ENCODE measurements at places on chromosomes 7 and 10.

DNA sequence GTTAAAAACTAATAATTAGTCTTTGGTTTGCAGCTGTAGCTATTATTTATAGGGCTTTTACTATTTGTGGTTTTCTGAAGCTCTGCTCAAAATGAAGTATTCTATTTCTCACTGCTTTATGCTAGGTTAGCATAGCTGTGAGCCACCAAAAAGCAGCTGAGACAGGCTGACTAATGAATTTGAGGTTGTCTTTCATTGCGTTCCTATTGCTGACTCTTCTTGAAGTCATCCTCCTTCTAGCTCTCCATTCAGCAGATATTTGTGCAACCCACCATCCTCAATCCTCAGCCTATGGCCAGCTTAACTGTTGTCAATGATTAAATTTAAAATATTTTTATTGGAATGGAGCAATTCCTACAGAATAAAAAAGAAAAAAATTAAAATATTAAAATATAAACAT is 2.1 kb upstream of the RALA start:
- peak; percentile 98 for DNase-seq

DNA sequence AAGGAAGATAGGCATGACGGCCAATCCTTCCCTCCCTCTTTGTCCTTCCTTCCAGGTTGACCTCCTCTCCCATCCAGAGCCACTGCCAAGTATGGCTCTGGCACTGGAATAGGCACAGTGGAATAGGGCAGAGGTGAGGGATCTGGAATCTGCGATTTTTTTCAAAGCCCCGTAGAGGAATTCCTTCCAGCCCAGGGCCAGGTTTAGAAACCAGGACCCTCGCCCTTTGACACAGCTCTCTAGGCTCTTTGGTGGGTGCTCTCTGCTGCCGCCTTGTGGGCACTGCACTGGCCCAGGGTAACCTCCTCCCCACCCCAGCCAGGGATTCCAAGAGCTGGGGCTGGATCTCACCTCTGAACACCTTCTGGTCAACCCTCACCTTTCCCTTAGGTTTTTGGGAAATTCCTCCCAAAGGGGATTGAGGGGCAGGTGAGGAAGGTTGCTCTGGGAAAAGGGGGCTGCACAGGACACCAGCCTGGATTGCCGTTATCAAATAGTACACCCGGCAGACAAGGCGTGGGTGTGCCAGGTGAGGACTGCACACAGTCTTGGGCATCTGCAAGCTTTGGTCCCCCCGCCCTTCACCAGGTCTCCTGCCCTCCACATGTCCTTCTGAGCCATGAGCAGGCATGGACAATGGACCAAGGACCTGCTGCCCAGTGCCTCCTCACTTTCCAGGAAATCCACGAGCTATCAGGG is 22.8 kb downstream of the C10orf105 start:
- no peak for DNase-seq

DNA sequence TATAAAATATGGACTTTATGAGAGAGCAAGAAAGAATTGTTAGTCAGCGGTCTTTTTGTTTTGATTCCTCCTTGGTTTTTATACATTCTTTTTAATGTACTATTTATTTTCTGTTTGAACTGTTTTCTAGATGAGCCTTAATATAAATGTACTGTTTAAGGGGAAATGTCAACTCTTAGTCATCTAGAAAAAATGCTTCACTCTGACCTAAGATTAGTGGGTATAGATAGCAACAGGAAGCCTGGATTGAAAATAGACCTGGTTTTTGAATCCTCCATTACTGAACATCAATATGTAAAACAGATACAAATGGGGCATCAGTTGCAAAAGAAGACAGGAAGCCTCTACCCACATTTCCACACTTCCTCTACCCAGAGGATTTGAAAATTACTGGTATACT is 87.8 kb downstream of the CHRM2 start:
- DNase-seq: peak; percentile 49

GRCh38 chr10:22807238-22807637 is 92.9 kb upstream of the PIP4K2A start:
- no peak for DNase-seq

DNA sequence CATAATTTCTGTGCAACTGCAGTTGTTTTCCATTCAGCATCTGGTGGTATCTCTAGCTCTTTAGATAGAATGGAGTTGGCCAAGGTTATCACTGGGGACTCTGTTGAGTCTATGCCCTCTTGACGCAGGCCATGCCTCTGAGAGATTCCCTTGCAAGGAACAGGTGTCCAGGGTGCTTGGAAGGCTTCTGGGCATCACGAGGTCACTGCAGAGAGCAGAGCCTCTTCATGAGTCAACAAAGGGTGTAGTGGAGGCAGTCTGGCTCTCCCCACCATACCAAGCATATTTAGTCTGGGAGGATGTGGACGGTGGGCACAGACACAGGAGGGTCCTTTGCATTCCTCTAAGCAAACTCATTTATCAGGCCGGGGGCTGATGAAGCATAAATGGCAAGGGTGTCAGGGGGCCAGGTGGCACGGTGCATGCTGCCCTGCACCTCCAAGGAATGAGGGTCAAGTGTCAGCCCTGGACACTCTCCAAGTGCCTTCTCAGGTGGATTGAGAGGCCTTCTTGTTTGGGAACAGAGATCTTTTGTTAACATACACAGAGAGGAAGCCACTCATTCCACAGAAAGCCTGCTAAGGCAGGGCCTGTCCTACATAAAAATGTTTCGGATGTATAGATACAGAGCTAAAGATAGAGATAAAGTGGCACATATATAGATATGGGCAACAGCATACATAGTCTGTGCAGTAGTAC is 328.6 kb downstream of the INHBA start:
- DNase-seq: no peak

DNA sequence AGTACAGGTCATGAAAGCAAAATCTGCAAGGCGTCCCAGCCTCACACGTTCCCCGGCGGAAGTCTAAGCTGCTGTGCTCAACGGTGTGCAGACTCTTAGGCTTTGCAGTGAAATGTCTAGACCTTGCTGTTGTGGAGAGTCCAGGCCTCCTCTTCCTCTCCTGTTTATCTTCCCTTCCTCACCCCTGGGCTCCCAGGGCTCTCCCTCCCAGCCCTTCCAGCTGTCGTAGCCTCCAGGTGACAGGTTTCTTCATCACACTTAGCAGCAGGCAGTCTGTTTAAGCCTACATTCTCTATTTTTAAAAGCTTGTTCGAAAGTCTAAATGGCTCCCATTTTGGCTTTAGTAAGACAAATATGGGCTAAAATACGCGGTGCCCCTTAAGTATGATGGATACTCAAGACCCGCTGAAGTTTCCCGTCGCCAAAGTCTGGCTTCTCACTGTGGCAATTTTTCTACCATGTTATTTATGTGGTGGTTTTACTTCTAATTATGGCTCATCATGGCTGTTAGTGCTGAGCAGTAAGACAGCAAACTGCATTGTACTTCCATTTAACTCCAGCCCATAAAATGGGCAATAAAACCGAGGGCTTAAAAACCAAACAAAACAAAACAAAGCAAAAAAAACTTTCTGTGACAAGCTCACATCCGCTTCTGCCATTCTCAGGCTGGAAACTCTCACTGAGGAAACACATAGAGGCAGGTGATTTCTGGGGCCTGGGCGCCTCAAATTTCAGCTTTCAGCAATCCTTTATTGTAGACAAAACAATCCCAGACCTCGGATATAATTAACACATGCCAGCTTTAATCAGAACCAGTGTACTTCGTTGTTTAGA is 243.2 kb downstream of the SNX10 start:
- no peak for DNase-seq

DNA sequence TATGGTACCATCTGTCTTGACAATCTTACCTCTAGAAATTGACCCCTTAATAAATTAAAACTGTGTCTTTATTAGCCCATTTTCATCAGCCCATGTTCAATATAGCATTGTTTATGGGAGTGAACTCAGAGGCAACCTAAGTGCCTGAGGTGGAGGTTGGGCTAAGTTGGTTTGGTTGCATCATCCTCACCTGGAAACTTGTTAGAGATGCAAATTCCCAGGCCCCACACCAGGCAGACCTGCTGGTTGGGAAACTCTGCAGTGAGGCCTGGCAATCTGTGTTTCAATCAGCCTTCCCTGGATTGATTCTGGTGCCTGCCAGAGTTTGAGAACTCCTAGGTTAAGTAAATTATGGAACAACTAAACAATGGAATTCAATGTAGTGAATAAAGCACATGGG is 9.4 kb upstream of the FAM170B start:
- DNase-seq: no peak

DNA sequence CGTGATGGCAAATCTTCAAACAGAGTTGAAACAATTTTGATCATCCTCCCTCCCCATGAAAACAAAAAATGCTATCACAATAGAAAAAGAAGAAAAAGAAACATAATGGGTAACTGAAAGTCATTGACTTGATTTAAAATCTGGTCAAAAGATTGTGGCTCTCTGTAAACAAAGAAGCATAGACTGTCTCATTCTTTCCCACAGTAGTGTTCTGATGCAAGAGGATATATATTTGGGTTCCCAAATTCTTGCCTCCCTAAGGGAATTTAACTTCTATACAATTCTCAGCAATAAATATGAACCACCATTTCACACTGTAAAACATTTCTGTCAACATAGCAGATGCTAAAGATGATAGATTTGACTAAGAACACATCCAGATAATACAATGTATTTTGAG is 32.8 kb upstream of the MEOX2 start:
- no peak for DNase-seq

DNA sequence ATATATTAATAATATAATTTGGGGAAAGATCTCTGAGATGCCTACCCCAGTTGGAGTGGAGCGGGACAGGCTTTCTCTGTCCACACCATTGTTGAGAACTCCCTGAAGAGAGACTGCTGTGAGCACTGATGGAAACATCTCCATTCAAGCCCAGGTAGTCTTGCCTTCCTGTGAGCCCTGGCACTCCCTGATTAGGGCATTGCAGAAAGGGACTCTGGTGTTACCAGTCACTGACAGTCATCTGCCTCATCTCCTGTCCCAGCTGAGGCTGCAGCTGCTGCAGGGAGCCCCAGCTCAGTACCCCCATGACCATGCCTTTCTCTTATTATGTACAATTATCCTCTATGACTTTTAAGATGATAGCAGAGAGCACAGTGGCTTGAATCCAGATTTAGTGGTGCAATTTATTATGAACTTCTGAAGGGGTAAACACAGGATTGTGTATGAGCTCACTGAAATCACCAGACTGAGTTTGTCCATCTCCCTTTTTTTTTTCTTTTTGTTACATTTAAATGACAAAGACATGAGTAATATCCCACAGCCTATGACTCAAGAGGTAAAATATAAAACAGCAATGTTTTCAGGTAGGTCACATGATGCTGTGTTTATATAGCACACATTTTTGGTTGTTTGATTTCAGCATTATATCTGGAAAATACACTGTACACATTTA is 236.9 kb downstream of the SLC25A13 start:
- DNase-seq: peak; percentile 55

DNA sequence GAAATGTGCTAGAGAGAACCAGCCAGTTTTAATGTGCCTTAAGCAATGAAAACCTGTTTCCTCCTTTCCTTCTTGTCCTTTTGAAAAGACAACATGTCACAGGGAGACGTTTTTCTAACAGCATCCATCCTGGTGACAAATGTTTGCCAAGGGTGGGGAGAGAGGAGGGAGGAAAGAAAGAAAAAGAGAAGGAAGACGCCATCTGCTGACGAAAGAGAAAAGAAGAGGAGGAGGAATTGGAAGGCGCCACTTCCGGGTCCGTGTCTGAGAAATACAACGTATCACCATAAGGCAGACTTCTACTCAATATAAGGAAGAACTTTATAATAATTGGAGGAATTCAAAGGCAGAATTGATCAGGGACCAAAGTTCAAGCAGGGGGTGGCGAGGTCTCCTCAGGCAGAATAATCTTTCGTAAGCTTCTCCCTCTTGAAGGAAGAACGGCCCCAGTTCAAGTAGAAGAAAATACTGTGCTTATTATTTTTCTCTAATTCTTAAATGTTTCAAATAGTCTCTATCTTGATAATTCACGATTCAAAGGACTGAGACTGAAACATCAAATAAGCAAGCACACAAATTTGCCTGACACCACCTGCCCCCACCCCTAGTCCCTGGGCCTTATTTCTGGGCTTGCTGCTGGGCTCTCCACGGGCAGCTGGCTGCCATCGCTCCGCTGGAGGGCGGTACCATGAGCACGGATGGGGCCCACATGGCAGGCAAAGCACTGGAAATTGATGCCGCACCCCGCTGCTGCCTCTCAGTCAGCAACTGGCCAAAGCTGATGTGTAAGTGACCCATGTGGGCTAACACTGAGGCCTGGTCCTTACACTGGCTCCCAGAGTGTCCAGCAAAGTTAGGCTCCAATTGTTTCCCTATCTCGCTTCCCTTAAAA is 273.7 kb upstream of the KLF14 start:
- no peak for DNase-seq

DNA sequence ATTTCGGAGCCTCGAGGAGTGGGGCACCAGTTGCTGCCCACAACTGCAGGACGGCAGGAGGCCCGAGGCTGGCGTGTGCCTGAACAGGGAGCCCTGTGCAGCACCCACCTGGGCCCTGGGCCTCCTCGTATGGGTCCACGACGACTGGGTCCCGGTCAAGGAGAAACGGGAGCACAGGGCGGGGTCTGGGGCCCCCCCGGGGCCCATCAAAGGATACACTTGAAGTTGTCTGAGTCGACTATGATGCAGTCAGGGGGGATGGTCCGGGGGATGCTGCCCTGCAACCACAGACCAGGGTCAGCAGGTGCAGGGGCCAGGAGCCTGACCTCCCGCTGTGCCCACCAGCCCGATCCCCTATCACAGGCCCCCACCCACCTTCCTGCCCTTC is 28.5 kb upstream of the NKX6-2 start:
- no peak for DNase-seq

DNA sequence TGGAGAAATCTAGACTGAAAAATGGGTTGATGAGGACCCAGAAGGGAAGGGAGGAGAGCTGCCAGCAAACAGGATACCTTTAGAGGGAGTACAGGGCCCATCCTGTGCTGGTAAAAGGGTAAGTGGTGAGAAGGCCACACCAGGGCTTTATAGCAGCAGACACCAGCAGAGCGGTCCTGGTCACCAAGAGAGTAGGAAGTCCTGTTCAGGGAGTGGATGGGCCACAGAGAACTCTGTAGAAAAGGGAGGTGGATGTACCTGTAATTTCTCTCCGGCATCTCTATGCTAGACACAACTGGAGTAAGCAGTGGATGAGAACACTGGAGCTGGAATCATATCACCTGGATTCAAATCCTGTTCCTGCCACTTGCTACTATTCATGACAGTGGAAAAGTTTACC is 867.2 kb downstream of the CCSER2 start:
- DNase-seq: no peak

DNA sequence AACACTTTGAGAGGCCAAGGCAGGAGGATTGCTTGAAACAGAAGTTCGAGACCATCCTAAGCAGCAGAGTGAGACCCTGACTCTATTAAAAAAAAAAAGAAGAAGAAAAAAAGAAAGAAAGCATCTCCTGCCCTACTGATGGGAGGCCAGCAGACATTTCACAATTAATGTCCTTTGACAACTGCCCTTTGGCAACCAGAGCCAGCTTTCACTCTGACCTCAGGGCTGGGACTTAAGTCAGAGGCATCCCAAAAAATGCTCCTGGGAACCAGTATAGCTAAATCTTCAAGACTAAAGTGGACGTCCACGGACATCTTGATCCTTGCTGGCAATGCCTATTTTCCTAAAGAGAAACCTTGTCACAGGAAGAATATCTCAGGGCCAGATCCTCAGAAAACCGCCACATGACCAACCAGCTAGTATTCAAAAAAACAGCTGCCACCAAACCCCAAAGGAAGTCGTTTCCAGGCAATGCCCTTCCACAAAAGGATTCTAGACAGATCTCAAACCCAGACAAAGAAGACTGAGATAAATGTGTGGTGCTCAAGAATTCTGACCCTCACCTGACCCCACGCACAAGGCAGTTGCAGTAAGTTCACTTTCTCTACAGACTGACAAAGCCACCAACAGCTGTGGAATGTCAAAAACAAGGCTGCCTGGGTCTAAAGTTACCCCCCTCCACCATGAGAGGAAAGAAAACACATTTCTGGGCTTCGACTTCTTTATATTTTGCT is 18.4 kb downstream of the GFRA1 start:
- DNase-seq: no peak

GRCh38 chr10:48684463-48684791 is 246 bp upstream of the WDFY4 start:
- DNase-seq: no peak

Measured in HS-5 (cell line).